ENCODE measurements at places on chromosomes 2 and 18.
A peak's percentile ranks its signal among the peaks of the same experiment; 100 is the strongest.

DNA sequence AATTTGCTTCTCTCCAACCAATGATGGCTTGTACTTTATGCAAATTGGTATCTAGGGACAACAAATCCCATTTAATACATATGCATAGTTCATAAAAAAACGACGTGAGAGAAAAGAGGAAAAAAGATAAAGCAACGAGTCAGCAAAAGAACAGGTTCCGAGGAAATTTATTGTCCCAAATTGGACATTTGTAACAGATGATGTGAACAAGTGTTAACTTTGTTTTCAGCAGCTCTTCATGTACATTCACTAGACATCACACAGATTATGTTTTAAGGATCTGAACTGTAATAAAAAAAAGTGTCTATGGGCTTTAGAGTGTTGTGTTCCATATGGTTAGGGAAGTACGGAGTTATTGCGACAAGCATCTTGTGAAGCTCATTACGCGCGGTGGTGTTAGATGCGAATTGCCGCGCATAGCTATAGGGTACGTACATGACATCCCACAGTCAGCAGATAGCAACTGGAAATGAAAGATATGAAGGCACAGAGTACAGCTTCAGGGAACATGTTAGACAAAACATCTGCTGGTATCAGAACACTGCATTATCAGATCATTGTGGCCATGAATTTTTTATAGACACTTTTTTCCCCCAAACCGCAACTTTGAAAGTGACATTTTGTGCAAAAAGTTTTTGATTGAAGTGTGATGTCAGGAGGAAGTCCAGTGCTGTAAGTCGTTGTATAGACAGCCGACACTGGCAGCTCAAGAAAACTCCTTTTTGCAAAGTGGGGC is 1073.1 kb upstream of the FANCL start:
- no peak for DNase-seq

DNA sequence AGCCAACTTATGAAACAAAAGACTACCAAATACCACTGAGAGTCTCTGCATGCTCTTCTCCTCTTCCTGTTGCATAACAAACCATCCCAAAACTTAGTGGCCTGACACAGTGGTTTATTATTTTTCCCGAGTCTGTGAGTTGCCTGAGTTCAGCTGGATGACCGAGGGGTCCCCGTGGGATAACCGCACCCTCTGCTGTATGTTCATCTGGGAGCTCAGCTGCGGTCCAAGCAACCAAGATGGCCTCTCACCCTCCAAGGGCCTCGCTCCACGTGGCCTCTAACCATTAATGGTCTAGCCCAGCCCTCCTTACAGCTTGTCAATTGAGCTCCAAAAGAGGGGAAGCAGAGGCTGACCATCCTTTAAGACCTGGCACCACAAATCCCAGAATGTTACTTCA is 17.1 kb downstream of the ITM2C start:
- DNase-seq: no peak

GRCh38 chr2:62340994-62341484 is 145.1 kb downstream of the B3GNT2 start:
- DNase-seq: peak; percentile 30

GRCh38 chr18:52624702-52625101 is 284.7 kb downstream of the DCC start:
- no peak for DNase-seq

DNA sequence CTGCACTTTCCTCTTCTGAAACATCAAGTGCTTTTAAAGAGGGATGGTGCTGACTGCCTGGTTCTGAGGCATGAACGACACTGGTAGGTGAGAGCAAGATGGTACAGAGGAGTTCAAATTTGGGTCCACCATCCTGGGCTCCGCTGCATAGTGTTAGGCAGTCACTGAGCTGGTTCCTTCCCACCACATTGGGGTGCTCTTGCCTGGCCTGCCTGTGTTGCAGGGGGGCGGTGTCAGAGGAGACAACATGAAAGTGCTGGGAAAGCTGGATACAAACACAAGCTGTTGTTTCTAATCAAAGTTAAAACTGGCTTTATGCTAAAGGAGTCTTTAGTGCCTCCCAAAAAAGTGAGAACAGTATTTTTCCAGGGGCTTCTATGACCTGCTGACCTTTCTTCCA is 258.1 kb downstream of the GBX2 start:
- DNase-seq: no peak

DNA sequence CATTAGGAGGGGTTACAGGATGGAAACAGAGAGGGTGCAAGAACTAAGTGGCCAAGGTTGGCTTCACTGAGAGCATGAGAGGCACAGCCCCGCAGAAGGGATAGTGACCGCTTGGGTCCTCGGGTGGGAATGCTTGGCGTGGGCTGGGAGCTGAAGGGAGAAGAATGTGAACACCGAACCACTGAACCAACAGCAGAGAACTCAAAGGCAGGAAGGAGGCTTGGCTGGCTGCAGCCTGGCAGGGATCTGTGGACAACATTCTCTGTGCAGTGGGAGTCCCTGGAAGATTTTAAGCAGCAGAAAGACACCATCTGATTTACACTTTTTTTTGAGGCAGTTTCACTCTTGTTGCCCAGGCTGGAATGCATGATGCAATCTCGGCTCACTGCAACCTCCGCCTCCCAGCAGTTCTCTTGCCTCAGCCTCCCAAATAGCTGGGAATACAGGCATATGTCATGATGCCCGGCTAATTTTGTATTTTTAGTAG is 33.9 kb downstream of the SOWAHC start:
- DNase-seq: no peak

DNA sequence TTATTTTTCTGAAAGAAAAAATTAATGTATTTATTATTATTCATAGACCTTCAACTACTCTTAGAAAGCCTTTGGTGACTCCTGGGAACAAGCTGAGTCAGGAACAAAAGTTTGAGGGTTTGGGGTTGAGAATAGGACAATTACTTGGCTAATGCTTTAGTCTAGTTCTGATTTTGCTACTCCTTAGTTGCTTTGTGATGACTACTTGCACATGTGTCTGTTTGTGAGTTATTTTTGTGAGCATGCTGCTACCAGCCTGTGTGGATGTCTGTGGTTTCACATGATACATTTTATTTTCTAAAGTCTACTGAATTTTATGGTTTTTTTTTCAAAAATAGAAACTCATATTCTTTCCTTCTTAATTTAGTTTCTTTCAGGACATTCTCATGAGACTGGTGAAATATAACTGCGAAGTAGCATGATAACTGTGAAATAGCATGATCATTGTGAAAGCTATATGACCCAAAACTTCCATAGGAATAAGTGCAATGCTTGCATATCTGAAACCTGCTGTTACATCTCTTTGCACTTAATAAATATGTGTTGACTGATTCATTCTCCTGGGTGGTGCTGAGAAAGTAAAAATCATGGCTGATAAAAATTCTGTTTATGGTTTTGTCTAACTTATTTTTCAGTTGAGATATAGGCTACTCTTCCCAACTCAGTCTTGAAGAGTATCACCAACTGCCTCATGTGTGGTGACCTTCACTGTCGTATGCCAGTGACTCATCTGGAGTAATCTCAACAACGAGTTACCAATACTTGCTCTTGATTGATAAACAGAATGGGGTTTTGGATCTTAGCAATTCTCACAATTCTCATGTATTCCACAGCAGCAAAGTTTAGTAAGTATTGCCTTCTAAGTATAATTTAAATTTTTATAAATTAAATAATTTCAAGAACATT is 17.9 kb upstream of the IL18R1 start:
- DNase-seq: no peak

GRCh38 chr18:27724362-27724761 is 452.6 kb downstream of the CDH2 start:
- no peak for DNase-seq

GRCh38 chr2:3108105-3108504 is 269.5 kb downstream of the EIPR1 start:
- DNase-seq: no peak

DNA sequence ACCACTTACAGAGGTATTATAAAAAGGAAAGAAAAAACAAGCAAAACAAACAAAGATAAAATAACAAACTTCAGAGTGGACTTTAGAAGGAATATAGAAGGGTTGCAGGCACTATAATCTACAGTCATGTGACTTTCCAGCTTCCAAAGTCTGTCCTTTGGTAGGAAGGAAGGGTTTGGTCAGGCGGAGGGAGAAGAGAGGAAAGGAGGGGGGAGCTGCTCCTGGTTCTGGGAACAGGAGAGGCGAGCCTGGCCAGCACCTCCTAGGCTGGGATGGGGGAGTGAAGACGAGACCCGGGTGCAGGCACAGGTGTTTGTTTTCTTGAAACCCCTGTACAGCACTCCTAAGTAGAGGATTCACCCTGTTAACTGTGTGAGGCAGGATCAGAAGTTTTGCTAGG is 53.8 kb upstream of the GATA6 start:
- no peak for DNase-seq

- DNase-seq: no peak
Observed at GRCh38 chr2:134583462-134583861, 135.3 kb downstream of the TMEM163 start.

- no peak for DNase-seq
Observed at GRCh38 chr2:99709229-99709628, 219.4 kb upstream of the REV1 start.

- no peak for DNase-seq
Observed at GRCh38 chr18:741931-742512, 29.6 kb upstream of the ENOSF1 start.
